CD4-positive, alpha-beta T cell treated with Interleukin-6 for 4 hours (primary cell): ENCODE measurements at places on chromosomes 3 and 15.

DNA sequence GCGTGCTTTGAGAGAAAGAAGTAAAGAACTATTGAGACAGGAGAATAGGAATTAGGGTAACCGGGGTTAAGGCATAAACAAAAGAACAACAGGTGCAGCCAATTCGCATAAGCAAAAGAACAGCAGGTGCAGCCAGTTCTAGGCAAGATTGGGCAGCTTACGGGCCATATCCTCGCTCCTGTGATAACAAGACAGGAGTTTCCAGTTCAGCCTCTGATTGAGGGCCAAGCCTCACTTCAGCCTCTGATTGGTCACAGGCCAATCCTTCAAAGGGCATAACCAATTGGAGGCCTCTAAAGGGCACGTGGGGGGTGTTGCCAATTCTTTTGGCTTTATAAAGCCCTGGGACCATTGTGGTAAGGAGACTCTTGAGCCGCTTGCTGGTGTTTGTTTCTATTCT lies 143.5 kb downstream of the GADL1 start:
- no peak for DNase-seq

DNA sequence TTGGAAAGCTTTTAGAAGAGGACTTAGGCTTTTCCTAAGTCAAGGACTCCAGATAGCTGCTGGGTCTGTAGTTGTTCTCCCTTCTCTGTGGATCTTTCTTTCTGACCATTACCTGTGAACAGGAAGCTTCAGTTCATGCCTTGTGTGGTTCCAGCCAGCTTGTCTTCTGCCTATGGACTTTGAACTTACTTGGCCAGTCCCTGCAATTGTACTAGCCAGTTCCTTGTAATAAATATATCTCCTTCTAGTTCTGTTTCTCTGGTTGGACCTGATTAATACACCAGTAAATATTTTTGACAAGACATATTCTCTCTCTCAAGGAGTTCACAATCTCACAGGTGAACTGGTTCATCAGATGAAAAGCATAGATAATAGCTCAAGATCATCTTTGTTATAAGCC lies 341.3 kb upstream of the DPPA4 start:
- no peak for DNase-seq

- no peak for DNase-seq
These were observed 51.6 kb upstream of the TCF12 start for GRCh38 chr15:56866803-56867202.

DNA sequence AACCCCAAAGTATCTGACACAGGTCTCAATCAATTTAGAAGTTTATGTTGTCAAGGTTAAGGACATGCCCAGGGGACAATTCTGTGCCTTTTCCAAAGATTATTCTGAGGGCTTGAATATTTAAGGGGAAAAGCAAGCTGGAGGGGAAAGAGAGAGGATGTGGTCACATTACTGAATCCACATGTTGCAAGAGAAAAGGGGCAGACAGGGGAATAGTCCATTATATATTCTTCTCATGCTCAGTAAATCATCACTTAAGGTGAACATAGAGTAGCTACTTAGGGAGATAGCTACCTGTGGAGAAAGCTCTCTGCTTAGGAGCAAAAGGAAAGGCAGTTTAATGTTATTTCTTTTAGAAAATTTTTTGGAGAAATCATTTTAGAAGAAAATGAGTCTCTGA lies 751.6 kb downstream of the SI start:
- no peak for DNase-seq

DNA sequence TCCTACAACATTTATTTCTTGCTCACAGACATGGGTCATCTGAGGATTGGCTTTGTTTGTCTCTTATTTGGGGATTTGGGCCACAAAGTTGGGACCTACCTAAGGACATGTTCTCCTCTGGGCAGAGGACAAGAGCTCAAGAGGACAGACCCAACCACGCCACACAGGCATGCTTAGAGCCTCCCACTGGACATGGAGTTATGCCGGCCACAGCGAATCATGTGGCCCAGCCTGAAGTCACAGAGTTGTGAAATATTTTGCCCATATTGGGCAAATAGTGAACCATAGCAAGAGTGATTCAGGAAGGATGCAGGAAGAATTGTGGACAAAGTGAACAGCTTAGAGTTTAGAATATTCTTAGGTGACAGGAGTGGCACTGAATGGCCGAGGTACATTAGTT lies 9.9 kb downstream of the TRAK1 start:
- no peak for DNase-seq

DNA sequence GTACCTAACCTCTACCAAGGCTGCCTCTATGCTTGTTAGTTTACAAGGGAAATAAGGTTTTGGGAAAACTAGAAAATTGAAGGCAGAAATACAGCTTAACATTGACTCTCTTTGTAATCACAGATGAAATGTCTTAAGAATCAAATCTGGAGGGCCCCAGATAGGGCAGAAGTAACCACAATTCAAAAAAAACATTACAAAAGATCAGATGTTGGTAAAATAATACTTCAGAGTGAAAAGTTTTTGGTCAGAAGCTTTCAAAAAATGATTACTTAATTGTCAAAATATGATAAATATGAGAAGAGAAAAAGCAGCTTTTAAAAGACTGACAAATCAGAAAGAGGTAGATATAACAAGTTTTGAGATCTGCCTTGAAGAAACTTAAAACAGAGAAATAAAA lies 425.1 kb upstream of the NECTIN3 start:
- DNase-seq, result no peak

- no peak for DNase-seq
These were observed 60.7 kb upstream of the CORO2B start for GRCh38 chr15:68518046-68518445.

DNA sequence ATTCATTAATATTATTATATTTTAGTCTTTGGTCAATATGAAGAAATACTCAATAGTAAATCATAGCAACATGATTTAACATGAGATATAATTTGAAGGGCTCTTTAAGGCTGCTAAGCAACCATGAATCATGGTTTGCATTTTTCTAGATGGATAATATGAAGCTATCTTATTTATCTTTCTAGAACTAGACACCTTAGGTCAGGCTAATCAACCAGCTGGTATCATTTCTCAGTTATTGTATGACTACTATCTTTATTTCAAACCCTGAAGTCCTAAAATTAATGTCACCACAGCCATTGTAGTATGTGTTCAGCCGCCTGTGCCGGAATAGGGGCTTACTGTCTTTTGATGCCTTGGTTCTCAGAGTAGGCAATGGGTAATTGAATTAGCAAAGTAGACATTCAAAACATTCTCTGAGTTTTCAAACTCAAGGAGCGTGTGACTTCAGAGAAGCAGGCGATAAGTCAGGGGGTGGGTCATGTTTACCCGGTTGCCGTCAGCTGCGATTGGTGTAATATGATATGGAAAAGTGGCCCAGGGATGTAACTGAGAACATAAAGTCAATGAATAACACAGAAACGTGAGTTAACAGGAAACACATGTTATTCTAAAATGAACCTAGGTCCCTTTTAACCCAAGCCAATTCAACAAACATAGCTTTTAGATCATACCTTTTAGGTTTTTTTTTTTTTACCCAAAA lies 93.4 kb upstream of the CTDSPL start:
- no peak for DNase-seq

- DNase-seq, result no peak
These were observed 109.3 kb downstream of the ZIC1 start for GRCh38 chr3:147518465-147518864.

GRCh38 chr3:89320186-89320585 lies 212.8 kb downstream of the EPHA3 start:
- no peak for DNase-seq

GRCh38 chr3:25453619-25454004 lies 25.5 kb downstream of the RARB start:
- no peak for DNase-seq

DNA sequence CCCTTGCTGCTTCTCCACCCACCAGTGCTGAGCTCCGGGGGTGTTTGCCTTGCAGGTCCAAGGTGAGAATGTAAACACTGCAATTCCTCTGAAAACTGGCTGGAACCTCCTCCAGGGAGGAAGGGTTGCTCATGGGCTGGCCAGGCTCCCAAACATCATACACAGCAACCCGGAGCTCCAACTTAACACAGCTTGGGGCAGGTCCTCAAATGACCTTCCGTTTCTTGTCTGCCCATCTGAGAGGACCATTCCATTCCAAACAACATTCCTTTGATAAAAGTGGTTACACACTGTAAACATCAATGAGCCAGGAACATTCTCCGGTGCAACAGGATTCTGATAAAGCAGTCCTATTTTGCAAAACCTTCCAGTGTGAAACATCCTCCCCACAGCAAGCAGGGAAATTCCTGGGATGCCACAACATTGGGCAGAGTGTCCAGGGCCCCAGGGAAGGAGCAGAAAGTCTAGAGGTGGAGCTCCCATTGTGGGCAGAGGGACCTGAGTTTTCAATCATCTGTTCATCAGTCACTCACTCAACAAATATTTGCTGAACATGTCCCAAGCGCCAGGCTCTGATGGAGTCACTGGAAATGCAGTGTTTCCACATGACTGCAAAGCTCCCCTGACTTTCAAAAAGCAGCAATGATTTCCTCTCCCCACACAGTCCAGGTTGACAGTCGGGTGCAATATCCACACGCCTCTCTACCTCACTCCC lies 7.3 kb upstream of the HEG1 start:
- no peak for DNase-seq

DNA sequence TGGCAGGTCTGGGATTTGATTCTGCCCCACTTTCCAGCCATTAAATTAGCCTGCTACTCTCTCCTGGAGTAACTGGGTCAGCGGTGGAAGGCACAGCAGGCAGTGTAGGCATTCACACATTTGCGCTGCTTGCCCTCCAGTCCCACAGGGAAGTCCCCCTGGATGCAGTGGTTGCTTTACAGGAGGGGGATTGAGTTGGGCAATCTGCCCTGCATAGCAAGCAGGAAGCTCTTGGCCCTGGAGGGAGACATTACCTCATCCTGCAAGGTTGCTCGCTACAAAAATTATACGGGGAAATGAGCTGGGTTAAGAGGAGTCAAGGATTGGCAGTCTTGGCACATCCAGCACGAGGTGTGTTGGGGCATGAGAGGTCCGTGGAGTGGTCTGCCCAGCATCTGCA lies 14.8 kb downstream of the MCM2 start:
- no peak for DNase-seq

DNA sequence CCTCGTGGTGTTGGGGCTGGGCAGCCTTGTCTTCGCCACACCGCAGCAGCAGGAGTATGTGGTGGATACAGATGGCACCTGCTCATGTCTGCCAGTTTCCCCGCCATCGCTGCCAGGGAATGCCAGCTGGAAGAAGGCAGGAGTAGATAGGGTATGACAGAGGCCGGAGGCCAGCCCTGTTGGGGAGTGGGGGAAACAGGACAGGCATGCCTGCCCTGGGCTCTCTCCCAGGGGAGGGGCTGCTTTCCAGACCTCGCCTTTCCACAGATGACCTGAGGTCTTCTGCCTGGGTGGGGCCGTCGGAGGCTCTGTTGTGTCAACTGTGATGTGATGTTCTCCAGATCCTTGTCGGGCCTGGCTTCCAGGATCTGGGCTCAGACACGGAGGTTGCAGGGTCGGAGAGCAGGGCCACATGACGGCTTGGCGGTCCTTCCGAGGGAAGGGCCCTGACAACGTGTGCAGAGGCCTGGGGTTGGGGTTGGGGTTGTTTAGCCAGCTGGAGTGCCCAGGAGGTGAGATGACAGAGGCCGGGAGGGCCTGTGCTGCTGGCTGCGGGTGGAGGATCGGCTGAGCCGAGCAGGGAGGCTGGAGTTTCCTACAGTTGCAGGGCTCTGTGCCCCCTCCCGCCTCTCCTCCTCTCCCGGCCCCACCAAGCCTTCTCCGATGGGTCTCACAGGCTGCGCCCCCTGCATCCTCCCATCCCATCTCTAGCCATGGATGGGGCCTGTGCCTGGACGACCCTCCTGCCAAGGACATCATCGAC lies 102.0 kb downstream of the TBC1D2B start:
- no peak for DNase-seq

GRCh38 chr15:51634591-51635198 lies 12.1 kb upstream of the DMXL2 start:
- DNase-seq, result no peak

DNA sequence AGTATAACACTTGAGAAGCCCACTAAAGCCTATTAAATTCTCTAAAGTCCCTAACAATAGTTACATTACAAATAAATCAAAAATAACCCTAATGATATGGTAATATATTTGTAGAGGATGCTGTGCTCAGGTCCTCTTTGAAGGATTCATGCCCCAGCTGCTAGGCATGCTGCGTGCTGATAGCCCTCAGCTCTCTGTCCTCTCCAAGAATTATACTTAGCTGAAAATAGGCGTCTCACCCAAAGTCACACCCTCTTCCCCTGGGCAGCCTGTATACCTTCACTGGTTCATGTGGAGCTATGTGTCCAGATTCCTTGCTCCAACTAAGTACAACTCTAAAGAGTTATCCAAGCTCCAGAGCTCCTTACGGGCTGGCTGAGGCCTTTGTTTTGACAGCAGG lies 312.5 kb upstream of the ZNF385D start:
- DNase-seq, result no peak

- DNase-seq, result no peak
These were observed 47.1 kb downstream of the POC1A start for GRCh38 chr3:52106951-52107611.

- no peak for DNase-seq
These were observed 69.7 kb downstream of the ADCY5 start for GRCh38 chr3:123379041-123379830.

DNA sequence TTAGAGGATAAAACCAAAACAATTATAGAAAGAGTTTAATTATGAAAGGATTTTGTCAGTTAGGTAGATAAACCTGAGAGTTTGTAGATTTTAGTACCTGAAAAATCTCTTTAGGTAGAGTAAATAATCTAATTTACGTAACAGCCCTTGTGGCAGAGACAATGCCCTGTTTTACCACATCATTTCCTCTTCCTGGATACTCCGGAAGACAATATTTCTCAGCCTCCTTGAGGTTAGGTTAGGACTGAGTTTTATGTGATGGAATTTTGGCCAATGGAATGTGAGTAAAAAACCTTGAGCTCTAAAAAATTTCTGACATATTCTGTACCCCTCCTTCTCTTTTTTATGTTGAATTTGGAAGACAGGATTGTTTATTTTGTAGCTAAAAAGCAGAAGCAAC lies 50.7 kb upstream of the TPRG1 start:
- no peak for DNase-seq

GRCh38 chr3:13657660-13658435 lies 108.9 kb downstream of the FBLN2 start:
- peak; percentile 80 for DNase-seq

DNA sequence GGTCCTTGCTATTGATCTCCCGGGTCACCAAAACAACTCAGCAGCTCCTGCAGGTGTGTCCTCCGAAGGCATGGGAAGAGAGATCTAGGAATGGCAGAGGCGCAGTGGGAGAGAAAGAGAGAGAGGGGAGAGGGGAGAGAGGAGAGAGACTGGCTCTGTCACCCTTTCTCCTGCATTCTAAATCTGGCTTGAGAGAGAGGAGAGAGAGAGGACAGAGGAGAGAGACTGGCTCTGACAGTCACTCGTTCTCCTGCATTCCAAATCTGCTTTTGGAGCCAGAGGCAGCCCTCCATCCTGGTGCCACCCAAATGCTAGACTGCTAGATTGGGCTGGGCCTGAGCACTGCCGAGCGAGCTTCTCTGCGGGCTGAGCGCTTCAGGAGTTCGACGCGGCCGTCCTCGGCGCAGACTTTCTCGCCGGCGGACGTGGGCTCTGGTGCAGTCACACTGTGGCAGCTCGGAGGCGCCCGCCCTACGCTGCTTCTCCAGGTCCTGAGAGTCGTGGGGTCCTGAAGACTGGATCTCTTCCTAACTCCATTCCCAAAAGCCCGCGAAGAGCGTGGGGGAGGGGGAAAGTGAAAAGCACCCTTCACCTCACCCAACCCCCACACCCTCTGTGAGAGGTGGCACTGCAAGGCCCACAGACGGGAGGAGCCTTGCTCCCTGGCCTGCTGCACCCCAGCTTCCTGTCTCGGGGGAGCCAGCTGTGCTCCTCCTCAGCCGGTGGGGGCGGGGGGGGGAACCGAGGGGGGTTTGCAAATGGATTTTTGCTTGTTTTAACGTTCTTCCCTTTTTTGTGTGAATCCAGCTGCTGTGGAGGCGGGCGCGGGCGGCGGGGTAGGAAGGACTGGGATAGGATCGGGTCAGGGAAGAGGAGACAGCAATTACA lies 222.3 kb downstream of the MEIS2 start:
- no peak for DNase-seq
